Astrocyte of the hippocampus (primary cell): ENCODE measurements at places on chromosomes 7 and 10.

GRCh38 chr10:19819419-19820033 is 3.3 kb downstream of the PLXDC2 start:
- DNase-seq: peak; percentile 66

- DNase-seq: no peak
Observed at GRCh38 chr7:23491502-23491901, 21.2 kb upstream of the IGF2BP3 start.

DNA sequence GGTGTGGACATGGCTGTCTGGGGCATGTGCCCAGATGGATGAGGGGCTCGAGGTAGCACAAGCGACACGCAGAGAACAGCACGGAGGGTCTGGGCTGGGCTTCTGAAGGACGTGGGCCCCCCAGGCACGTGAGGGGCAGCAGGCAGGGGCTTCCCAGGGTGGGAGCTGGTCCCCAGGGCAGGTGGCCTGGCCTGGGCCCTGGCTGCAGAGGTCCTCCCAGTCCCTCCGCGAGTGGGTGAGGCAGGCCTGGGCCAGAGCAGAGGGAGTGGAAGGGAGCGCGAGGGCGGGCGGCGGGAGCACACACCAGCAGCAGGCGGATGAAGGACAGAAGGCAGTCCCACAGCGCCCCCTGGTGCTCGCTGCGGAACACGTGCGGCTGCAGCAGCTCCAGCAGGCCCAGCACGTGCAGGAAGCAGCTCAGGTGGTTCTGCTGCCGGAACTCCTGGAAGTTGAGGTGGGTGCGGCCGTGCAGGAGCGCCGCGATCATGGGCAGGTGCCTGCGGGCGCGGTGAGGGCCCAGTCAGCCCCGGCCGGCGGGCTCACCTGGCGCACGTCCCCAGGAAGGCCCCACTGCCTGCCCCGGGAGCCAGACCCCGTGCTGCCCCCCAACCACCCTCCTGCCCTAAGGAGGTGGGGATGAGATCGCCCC is 14.7 kb upstream of the MICALL2 start:
- peak; percentile 94 for DNase-seq

DNA sequence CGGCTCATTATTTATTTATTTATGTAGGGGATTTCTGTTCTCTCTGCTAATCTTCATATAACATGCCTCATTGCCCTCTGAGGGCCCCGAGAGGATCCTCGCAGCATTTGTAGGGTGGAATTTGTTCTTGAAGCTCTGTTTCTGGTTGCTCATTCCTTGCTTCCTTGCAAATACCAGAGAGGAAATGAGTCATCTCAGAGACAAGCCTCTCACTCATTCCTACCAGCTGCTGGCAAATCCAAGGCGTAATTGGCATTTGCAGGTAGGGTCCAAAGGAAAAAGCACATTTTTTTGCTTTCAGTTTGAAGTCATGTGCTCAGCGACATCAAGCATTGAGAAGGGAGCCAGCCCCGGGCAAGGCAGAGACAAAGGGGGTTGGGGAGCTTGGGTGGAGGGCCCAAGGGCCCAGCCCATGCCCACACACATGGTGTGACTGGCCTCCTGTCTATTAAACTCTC is 501.6 kb downstream of the GALNT17 start:
- DNase-seq: peak; percentile 95

DNA sequence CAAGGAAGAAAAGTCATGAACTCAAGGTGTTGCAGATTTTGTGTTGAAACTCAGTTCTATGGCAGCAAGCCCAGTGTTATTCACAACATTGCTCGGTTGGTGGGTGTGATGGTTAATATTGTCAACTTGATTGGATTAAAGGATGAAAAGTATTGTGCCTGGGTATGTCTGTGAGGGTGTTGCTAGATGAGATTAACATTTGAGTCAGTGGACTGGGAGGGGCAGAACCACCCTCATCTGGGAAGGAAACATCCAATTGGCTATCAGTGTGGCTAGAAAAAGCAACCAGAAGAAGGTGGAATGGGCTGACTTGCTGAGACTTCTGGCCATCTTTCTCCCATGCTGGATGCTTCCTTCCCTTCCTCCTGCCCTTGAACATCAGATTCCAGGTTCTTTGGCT is 353.2 kb downstream of the ADRA2A start:
- no peak for DNase-seq

DNA sequence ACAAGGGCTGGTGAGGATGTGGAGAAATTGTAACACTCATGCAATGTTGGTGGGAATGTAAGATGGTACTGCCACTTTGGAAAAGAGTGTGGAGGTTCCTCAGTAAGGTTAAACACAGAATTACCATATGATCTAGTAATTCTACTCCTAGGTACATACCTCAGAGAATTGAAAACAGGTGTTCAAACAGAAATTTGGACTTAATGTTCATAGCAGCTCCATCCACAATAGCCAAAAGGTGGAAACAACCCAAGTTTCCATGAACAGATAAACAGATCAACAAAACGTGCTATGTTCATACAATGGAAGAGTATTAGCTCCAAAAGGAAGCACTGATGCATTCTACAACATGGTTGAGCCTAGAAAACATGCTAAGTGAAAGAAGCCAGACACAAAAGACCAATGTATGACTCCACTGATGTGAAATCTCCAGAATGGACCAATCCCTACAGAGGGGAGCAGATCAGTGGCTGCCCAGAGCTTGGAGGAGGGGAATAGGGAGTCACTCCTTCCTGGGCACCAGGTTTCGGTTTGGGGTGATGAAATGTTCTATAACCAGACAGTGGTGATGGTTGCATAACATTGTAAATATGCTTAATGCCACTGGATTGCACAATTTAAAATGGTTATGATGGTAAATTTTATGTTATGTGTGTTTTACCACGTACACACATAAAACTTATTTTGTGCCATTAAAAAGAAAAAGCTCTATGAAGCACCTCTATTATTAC is 5.7 kb upstream of the WDR86 start:
- no peak for DNase-seq

- DNase-seq: peak; percentile 79
Observed at GRCh38 chr10:84179059-84179710, 5.6 kb downstream of the GPR15LG start.

DNA sequence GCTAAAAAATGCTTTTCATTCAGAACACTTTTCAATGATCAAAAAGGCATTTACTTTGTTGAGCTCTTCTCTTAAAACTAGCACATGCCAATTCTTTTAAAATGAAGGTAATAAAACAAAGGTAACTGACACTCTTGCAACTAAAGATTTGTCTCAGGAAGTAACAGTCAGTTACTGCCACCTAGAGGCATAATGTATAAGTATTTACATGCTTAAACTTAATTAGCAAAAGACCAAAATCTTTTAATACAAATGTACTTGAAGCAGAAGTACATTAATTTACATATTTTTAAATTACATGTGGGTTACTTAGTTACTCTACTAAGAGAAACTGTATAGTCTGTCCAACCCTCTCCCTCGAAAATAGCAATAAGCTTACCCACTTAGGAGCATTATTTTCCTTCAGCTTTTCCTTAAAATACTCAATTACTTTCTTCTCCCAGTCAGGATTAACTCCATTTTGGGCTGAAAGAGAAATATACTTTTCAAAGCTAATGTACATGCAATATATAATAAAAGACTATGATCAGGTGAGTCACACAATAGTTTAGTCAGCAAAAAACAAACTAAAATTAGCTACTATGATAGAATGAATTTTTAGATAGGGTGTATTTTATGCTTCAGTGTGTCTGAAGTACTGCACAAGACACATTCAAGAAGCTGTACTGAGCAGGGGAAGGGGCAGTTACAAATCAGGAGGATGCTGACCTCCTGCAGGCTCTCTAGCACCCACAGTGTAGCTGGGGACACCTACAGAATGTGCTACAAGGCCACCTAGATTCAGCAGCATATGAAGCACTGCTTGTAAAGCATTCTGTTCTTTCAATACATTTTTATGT is 13.0 kb downstream of the MCMBP start:
- peak; percentile 59 for DNase-seq

DNA sequence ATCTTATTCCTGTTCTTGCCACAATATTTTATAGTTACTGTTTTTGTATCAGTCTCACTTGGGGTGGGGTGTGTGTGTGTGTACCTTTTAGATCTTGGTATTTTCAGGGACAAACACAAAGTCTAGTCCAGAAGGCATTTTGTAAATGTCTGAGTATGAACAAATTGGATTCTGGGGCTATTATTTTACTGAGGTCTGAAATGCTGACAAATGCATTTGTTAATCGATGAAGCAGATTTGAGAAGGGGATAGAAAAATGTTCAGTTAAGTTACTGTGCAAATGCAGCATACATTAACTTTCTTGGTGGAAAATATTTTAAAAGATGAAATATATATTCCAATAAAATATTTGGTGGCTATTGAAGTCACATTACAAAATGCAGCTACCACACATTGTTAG is 267.4 kb downstream of the EXOC4 start:
- no peak for DNase-seq

DNA sequence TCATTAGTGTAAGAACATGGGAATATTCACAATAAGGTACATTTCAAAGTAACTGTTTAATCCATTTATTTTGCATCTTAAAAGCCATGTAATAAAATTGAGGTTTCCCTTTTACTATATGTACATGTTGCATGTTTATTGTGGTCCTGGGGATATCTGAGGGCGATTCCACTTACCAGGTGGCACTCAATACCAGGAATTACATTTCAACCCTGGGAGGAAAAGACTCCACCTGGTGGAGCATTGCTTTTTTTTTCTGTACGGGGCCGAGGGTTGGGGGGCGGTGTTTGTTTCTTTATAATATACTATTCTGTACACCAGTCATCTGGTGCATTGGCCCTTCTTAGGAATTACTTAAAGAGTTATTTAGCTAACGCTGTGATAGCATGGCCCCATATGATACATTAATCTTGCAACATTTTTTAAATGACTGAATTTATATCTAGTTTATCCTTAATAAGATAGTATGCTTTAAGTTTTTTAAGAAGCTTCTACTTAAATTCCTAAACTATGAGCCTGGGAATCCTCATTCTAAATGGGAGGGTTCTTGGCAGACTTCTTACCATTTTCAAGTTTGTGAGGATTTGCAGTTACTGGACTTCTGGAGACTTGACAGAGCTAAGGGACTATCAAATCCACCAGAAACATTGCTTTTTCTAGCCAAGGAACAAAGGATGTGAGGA is 7.2 kb upstream of the HGF start:
- DNase-seq: no peak

GRCh38 chr10:116353817-116354216 is 29.6 kb downstream of the CCDC172 start:
- DNase-seq: no peak

DNA sequence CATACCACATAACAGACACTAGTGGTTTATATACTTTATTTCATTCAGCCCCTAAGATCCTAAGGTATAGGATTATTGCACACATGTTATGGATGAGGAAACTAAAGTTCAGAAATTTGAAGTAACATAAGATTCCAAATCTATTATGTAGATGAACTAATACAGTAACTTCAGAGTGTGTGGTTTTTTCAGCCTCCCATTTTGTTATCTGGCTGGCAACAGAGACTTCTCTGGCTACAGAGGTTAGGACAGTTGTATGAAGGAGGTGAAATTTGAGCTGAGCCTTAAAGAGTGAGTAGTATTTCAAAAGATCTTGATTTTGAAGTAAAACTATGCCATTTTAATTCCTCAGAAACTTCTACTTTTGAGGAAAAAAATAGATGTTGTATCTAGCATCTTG is 125.4 kb downstream of the MAPK8 start:
- no peak for DNase-seq

- no peak for DNase-seq
Observed at GRCh38 chr7:117082647-117083046, 129.3 kb downstream of the ST7 start.

DNA sequence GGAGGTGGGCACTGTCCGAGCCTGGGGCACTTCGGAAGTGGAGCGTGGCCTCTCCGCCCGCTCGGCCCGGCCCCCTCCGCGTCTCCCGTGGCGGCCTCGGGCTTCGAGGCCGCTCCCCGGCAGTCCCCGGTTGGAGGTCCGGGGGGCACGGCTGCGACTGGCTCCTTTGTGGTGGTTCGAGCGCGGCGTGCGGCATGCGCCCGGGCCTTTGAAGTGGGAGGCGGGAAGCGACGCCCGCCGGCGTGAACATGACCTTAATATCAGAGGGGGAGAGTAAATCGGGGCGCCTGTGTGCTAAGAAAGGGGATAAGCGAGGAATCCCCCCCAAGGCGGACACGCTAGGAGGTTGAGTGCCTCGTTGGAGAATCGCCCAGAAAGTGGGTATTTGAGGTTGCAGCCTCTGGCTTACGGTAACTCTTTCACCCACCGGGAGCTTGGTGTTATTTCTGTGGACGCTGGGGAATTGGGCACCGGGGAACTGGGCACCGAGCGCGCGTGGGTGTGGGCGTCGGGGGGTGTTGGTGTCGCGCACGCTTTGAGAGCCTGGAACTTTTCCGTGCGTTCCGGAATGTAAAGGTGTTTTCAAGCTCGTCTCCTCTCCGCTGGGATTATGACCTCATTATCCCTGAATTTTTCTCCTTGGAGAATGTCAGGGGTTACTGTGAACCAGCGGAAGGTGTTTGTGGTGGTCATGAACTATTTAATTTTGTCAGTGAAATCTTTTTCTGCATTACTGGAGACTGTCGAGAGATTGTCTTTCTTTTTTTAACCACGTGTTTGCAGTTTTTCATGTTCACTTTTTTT is 660 bp downstream of the SUV39H2 start:
- peak; percentile 57 for DNase-seq

DNA sequence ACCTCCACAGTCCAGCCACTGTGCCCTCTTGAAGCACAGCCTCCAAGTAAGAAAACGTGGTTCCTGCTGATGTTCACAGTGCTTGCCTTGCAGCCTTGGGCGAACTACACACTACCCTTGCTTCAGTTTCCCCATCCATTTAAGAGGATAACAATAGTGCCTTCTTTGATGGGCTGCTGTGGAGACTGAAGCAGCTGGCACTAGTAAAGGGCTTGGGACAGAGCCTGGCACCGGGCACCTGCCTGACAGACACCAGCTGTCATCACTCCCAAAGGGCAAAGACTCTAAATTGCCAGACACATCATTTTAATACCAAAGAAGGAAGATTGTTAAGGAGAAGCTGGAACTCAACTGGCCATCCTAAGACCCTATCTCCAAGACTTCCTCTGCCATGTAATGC is 3.1 kb upstream of the C10orf90 start:
- DNase-seq: no peak

GRCh38 chr10:113300617-113301016 is 252.2 kb upstream of the HABP2 start:
- no peak for DNase-seq

- no peak for DNase-seq
Observed at GRCh38 chr10:2117641-2118040, 380.3 kb upstream of the ADARB2 start.

- no peak for DNase-seq
Observed at GRCh38 chr7:17342756-17343155, 44.3 kb downstream of the AHR start.

DNA sequence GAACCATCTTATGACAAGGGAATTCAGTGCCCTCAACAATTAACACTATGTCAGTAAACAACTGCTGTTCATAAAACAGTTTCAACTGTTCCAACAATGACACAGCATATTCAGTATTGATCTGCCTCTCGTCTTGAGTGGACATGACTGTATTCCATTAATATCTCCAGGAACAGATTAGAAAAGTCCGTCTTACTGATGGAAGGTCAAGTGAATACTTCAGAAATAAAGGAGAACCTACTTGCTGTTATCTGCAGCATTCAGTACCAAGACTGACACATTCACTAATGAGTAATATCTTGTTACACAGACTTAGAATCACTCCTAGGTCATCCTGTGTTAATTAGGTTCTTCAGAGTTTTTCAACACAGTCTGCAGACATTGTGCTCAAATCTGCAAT is 12.1 kb downstream of the KBTBD2 start:
- DNase-seq: peak; percentile 23
